NCI-H524 (cell line): ENCODE measurements at places on chromosomes 3 and 15.

DNA sequence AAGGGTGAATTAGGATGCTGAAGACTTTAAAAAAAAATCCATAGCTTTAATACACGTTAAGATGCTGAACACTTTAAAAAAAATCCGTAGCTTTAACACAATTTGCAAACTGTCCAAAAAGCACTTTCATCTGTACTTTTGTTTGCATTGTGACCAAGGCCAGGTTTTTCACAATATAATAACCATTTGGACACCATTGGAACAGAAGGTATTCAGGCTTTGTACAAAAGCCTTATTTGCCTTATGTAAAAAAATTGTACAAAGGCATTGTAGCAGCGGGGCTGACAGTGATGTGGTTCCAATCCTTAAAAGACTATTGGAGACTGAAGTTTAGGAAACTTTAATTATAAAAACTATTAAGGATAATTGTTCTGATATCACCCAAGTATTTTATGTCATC lies 15.2 kb upstream of the ICE2 start:
- no peak for DNase-seq

- DNase-seq, result no peak
These were observed 40.9 kb downstream of the CBLB start for GRCh38 chr3:105827959-105828358.

DNA sequence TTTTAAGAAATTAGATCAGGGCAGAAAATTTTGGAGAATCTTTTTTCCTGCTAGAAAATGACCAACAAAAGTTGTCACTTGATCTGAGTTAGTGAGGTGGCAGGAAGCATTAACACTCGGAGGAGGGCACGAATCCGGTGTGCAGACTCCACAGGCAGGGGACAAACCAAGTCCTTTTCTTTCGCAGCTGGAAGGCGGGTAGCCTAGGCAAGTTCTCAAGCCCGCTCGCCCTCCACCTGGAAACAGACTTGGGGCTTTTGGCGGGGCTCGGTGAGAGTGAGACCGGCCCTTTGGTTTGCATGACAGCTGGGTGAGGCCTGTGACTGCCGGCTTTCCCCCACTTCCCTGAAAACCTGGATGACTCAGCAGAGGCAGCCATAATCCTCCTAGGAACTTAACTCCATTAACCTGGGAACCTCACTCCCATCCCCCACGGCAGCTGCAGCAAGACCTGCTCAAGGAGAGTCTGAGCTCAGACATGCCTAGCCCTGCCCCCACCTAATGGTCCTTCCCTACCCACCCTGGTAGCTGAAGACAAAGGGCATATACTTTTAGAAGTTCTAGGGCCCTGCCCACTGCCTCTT lies 134.8 kb downstream of the MFSD1 start:
- peak; percentile 91 for DNase-seq

DNA sequence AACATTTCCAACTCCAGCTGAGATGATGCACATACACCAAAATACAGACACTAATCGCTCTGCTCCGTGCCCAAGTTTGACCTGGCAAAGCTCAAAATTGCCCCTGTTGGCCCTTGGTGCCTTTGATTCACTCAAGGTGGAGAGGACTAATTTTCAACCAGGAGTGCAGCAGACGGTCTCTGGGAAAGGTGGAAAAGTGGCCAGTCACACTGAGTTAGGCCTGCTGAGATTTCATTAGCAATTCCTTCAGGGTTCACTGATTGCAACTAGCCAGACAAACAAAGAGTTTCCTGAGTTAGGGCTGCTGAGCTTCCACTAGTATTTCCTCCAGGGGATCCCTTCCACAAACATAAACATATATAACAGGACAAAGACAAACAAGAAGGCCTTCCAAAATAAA lies 28.7 kb upstream of the LHFPL4 start:
- DNase-seq, result no peak
